ENCODE measurements at places on chromosomes 3 and 15. TPM values are rescaled to one million over a fixed set of nuclear protein-coding genes. Genes with fewer than 3 reads are reported as not detected.

Gene WDR93
- not detected for polyA plus RNA-seq

Gene ILDR1
- 0.56 TPM for polyA plus RNA-seq

DNA sequence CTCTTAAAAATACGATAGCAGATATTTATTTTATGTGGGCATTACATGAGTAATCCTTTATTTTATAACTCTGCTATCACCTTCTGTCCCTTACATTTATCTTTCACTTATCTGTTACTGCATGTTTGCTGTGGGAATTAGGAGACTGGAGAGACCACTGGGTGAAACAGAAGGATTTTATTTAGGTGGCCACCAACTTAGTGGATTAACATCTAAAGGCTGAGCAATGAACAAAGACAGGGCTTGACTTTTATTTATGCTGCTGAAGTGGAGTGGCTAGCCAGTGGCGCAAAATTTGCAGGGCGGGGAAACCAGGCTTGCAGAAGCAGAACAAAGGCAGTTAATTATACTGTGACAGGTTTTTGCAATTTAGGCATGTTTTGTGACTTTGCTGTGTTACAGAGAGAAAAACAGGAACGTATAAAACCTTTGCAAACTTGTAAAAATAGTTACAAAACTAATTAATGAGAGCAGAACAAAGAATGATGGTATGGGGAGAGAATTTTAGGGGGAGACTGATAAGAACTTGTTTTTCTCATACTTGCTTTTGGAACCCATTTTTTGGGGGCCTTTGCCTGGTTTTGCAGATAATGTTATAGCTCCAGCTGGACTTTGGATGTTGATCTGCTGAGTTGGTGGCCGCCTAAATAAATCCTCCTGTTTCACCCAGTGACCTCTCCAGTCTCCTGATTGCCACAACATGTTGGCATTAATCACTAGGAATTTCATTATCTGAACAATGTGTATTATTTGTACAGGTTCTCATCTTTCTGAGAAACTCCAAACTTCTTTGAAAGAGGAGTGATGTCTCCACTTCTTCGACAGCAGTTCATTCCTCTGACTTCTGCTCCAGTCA is 18.0 kb downstream of the KLHL24 start:
- H3K4me3 ChIP-seq: no peak overlapping the region
- DNase-seq: no peak
- no peaks in the 10 kb centered on the region for H3K27me3 ChIP-seq
- no peak overlapping the region for H3K27ac ChIP-seq
- peaks cover 4% of the 10 kb centered on the region for H3K4me1 ChIP-seq
- peaks cover 100% of the 10 kb centered on the region for H3K36me3 ChIP-seq

DNA sequence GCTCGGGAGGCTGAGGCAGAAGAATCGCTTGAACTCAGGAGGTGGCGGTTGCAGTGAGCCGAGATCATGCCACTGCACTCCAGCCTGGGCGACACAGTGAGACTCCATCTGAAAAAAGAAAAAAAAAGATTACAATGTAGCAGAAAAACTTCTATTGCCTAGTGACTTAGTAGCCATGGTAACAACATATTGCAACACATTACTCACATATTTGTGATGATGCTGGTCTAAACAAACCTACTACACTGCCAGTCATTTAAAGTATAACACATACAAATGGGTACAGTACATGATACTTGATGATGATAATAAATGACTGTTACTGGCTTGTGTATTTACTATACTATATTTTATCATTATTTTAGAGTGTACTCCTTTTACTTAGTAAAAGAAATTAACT is 125.6 kb downstream of the PLOD2 start:
- no peaks in the 10 kb centered on the region for H3K4me1 ChIP-seq
- H3K27me3 ChIP-seq: no peaks in the 10 kb centered on the region
- no peak for DNase-seq
